NCI-H1105 (cell line): ENCODE measurements at places on chromosomes 1 and 21.
A peak's percentile ranks its signal among the peaks of the same experiment; 100 is the strongest.

DNA sequence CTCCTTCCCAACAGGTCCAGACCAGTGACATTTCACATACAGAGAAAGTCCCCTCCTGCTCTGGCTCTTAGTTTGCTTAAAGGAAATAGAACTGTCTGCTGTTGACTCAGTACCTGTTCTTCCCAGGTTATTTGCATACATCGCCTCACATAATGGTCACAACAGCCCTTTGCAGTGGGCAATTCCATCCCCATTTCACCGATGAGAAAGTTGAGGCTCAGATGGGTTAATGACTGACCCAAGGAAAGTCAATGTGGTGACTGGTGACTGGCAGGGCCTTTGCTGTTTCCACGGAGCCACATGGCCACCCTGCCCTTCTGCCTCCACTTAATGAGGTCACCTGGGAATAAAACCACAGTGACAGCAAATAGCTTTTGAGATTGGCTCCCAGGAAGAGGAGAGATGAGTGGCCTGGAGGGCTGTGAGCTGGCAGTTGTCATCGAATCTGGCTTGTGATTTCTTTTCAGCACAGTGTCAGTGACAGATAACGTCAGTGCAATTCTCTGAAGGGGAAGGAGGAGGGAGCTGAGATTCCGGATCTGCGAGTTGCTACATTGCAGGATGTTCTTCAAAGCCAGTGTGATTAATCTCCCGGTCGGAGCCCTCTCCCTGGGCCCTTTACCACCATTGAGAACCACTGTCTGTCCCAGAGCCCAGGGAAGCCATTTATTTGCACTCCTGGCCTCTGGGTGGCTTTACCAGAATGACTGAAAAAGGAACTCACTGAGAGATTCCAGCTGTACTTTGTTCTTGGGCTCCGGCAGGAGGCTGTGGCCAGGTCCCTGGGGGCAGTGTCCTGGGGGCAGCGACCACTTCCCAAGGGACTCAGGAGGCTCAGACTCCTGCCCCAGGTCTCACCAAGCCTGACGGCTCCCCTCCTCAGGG, 117.2 kb downstream of the CNIH3 start:
- no peak for DNase-seq

DNA sequence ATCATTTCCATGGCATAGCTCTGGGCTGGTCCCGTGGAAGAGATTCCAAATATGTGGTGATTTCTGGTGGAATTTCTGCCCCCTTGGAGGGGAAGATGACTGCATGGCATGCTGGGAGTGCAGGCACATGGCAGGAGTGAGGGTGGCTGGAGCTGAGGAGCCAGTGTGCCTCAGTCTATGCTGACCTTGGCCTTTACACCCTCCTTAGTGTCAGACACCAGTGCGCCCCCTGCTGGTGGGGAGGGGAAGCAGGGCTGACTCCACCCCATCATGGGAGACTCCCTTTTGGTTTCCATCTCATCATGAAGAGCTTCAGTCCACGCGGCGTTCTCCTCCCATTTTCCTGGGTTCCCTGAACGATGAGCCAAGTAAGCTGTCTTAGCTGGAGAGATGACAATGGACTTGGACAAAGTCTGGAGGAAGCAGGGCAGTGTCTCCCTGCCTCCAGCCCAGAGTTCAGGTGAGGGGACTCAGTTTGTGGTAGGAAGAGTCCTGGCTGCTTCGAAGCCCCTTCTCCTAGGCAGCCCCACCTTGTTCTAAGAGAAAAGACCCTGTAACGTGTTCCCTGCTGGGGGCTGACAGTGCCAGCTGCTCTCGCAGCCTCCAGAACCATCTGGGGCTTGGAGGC, 10.3 kb downstream of the ALX3 start:
- DNase-seq: peak; percentile 1

DNA sequence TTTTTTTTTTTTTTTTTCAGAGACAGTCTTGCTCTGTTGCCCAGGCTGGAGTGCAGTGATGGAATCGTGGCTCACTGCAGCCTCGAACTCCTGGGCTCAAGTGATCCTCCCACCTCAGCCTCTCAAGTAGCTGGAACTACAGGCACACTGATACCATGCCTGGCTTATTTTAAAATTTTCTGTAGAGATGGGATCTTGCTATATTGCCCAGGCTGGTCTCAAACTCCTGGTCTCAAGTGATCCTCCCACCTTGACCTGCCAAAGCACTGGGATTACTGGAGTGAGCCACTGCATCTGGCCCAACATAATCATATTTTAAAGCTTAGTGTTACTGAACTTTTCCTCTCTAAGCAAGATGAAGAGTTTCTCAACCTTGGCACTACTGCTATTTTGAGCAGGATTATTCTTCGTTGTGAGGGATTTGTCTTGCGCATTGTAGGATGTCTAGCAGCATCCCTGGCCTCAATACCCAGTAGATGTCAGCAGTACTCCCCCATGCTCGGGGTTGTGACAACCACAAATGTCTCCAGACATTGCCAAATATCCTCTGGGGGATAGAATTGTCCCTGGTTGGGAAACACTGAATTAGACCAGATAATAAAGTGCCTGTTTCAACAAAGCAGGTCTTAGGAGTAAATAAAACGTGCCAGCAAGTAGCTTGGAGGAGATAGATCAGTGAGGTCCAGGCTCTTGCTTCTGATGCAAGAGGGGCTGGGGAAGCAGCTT, 15.1 kb upstream of the THRAP3 start:
- no peak for DNase-seq

- DNase-seq: peak; percentile 18
Measured at GRCh38 chr1:188314557-188315137, 1485.9 kb downstream of the PLA2G4A start.

GRCh38 chr1:222455188-222455879, 92.6 kb downstream of the HHIPL2 start:
- DNase-seq: no peak

DNA sequence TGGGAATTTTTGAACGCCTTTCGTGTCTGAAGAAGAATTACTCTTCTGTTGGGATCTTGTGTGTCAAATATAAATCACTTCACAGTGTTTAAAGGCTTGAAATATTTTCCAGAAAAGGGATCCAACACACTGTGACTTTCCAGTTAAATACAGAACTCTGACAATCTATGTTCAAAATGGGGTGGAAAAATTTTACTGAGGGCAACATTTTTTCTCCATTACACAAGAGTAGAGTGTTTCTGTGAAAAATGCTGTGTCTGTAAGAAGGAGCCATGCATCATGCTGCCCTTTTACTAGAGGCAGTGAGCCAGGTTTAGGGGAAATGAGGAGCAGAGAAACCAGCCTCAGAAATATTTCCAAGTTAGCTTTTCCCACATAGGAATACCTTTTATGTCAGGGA, 86.5 kb downstream of the VPS13D start:
- DNase-seq: no peak

GRCh38 chr1:202905331-202905730, 16.4 kb upstream of the RABIF start:
- no peak for DNase-seq

DNA sequence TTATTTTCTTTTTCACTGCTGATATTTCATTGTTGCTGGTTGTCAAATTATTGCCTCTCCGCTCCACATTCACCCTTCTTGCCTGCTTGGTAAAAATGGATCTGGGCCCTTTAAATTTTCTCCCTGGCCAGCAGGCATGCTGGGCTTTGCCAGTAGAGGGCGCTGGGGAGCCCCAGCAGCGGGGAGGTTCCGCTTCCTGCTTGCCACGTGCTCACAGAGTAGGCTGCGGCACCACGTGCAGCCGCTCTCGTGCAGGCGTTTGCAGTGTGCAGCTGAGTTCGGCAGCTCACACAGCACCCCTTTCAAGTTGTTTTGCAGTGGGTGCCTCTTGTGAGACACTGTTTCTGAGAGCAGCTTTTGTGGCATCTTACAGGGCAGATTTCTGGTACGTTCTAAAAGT, at the start of gene ACTL8:
Gene ACTL8 (plus strand): TSS at position 214 of the 400 bp plus-strand sequence. CDS start 67,676 bp downstream, outside the sequence.
- DNase-seq: no peak

- no peak for DNase-seq
Measured at GRCh38 chr1:57770772-57771171, 346.9 kb upstream of the DAB1 start.

- DNase-seq: no peak
Measured at GRCh38 chr1:181501612-181502011, 18.3 kb downstream of the CACNA1E start.

DNA sequence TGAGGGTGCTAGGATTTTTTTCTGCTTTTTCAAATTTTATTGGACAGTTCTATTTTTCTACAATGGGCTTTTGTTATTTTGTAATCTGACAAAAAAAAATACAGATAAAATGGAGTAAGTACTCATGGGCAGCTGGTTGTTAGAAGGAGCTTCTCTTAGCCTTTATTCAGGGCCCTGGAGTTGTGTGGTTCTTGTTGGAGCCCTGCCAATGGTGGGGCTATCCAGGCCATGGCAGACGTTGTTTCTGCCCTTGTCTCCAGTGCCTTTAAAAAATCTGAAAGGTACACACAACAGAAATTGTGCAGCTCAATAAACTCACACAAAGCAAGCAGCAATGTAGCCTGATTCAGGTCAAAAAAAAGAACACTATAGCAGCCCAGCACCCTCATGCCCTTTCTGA, 153.5 kb upstream of the GALNT2 start:
- DNase-seq: peak; percentile 15

DNA sequence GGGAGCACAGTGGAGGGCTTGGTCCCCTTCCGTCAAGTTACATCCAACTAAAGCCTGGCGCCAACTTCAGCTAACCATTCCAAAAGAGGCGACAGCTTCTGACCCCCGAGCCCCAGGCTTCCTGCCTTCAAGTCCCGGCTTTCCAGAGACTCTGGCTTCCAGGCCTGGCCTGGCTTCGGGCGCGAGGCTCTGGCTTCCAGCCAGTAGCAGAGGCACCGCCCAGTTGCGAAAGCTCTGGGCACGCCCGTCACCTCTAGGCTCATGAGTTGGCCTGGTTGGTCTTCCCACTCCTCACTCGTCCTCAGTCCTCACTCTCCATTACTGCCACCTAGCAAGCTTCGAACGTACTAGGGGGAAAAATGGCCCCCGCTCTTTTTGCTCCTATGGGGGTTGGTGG, 30.0 kb upstream of the C1orf185 start:
- no peak for DNase-seq

GRCh38 chr1:209109001-209109785, 474.3 kb upstream of the CAMK1G start:
- DNase-seq: no peak

DNA sequence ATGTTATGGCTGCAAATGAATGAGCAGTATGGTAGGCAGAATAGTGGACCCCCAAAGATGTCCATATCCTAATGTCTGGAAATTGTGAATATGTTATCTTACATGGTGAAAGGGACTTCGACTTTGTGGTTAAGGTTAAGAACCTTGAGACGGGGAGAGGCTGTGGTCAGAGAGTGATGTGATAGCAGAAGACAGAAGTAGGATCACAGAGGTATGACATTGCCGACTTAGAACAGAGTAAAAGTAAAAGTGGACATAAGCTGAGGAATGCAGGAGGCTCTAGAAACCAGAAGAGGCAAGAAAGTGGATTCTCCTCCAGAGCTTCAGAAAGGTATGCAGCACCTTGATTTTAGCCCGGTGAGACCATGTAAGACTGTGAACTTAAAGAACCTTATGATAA, 74.6 kb downstream of the CTH start:
- no peak for DNase-seq

- DNase-seq: no peak
Measured at GRCh38 chr1:226626577-226626956, 78.0 kb downstream of the STUM start.

GRCh38 chr1:30310966-30311742, 412.2 kb downstream of the MATN1 start:
- no peak for DNase-seq

GRCh38 chr1:18422076-18422777, 58.5 kb upstream of the KLHDC7A start:
- DNase-seq: no peak

DNA sequence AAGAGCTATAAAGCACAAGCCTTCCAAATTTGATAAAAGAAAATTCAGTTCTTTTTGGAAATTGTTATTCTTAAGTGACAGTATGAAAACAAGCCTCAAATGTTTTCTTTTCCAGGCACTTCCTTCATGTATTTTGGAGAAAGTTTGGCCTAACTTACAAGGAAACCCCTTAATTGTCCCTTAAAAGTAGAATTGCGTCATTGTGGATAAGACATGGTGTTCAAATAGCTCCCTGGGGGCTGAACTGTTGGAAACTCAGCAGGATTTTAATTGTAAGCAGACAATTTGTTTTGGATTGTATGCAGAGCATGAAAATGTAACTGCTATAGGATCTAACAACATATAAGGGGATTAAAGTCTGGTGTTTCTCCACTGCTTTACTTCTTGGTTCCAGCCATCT, 35.4 kb upstream of the FGGY start:
- DNase-seq: no peak

DNA sequence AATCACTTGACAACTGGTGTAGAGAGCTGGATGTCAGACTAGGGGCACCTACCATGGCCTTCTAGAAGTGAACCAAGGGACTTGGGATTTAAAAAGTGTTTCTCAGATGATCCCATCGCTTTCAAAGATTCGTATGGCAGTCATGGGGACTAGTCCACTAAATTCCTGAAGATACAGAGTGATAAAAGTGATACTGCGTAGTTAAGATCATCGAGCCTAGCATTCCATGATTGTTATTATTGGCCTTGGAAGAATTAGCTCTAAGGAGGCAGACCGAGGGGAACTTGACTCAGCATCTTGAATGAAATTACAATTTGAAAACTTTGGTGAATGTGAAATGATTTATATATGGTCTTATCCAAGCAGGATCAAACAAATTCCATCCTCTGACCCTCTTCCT, 1.3 kb upstream of the CHIA start:
- DNase-seq: no peak

- DNase-seq: no peak
Measured at GRCh38 chr21:17613242-17613676, 558 bp upstream of the BTG3 start.

DNA sequence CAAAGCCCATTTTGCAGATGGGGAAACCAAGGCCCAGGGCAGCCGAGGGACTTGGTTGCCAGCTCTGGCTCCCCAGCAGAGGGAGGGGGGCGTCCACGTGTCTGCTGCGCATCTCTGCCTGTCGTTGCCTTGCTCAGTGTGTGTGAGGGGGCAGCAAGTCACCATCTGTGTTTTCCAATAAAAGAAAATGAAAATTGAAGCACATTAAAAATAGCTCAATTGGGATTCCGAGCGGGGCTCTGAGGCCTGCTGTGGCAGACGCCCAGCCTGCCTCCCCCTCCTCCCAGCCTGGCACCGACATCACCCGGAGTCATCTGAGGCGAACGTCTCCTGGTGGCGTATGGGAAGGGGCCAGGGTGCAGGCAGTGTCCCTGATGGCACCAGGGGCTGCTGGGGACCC, 51.2 kb downstream of the EPHB2 start:
- DNase-seq: no peak

GRCh38 chr1:225712391-225712790, 59.5 kb upstream of the ENAH start:
- DNase-seq: no peak

- no peak for DNase-seq
Measured at GRCh38 chr1:221289103-221289502, 409.9 kb downstream of the HLX start.

DNA sequence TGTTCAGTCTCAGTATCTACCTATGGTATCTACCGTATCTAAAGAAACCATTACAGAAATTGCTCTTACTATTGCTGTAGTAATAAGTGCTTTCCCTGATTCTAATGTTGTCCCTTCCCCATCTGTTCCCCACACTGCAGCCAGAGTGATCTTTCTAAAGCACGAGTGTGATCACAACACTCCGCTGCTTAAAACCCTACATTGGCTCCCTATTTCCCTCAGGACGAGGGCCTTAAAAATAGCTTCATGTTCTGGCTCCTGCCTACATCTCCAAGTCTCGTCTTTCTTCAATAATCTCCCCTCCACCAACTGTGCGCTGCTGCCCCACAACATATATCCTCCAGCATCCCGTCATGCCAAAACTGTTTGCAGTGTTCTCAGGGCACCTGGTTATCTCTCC, 150.6 kb downstream of the SDCCAG8 start:
- DNase-seq: no peak

- no peak for DNase-seq
Measured at GRCh38 chr1:176118985-176119384, 88.1 kb downstream of the COP1 start.
